ENCODE measurements at places on chromosomes 6 and 20. TPM values are rescaled to one million over a fixed set of nuclear protein-coding genes. Genes with fewer than 3 reads are reported as not detected.
A peak's percentile ranks its signal among the peaks of the same experiment; 100 is the strongest.

DNA sequence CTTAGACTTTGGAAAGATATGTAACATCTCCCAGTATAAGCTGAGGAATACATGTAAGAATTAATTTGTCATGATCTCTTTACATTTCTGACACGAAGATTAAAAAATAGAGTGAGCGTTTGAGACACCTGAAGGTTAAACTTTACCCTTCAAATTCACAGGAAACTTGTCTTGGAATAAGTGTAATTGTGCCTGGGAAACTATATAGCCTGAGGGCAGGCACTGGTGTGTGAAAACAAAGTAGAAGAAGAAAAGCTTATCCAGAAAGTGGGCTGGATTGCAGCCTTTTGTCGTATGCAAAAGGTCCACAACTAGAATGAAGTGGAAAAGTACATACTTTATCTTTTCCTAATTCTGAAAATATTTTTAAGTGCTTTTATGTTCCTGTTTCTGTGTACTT is 275.7 kb upstream of the TCF21 start:
- peaks cover 10% of the 10 kb centered on the region for H3K4me1 ChIP-seq
- H3K36me3 ChIP-seq = no peaks in the 10 kb centered on the region
- no peaks in the 10 kb centered on the region for H3K27me3 ChIP-seq
- no peak for DNase-seq

DNA sequence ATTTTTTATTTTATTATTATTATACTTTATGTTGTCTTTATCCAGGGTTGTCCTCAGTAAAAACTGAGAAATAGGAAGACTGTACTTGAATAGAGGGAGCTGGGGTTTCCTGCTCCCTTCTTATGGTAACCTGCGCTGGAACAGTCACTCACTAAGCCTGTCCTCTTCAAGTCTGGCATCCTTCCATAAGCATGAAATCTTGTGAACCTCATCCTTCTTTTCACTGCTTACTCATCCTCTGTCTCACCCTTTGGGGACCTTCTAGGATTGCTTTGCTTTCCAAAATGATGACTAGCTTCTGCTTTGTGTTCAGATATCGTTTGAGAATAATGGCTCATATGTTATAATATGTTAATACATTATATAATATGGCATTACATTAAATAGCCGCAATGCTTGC is 90.6 kb downstream of the C6orf118 start:
- H3K4me3 ChIP-seq = no peak overlapping the region
- no peak overlapping the region for H3K27ac ChIP-seq
- H3K27me3 ChIP-seq = no peaks in the 10 kb centered on the region
- no peaks in the 10 kb centered on the region for H3K36me3 ChIP-seq
- DNase-seq = no peak

GRCh38 chr20:32474967-32475811 is 109.9 kb downstream of the NOL4L start:
- H3K36me3 ChIP-seq = no peaks in the 10 kb centered on the region
- H3K4me1 ChIP-seq = peaks cover 54% of the 10 kb centered on the region
- peak overlapping the region; percentile 80 for H3K27ac ChIP-seq

Gene AKAP12
- total RNA-seq = 110 TPM

Gene MATN4
- total RNA-seq = 0.49 TPM

Gene TUBB1
- total RNA-seq = 6.6 TPM

Gene HSPA1L
- total RNA-seq = 1.9 TPM

Gene ENPP1
- total RNA-seq = 1.2 TPM

Gene HTR1B
- total RNA-seq = 0.64 TPM

Gene CCDC28A
- 30.8 TPM for total RNA-seq

DNA sequence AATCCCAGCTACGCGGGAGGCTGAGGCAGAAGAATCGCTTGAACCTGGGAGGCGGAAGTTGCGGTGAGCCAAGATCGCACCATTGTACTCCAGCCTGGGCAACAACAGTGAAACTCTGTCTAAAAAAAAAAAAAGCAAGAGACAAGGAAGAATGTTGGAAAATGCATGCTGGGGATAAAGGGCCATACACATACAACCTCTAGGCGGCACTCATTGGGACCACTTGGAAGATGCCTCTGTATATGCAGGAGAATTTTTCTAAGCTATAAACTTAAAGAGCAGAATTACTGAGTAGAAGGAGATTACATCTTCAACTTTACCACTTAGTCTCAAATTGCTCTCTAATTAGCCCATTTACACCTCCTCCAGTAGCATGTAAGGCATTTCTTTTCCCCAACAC is 42.8 kb downstream of the ZBTB9 start:
- no peaks in the 10 kb centered on the region for H3K36me3 ChIP-seq
- DNase-seq = no peak
- no peak overlapping the region for H3K4me3 ChIP-seq
- peaks cover 2% of the 10 kb centered on the region for H3K27me3 ChIP-seq

Gene PACRG
- total RNA-seq = 10.6 TPM

DNA sequence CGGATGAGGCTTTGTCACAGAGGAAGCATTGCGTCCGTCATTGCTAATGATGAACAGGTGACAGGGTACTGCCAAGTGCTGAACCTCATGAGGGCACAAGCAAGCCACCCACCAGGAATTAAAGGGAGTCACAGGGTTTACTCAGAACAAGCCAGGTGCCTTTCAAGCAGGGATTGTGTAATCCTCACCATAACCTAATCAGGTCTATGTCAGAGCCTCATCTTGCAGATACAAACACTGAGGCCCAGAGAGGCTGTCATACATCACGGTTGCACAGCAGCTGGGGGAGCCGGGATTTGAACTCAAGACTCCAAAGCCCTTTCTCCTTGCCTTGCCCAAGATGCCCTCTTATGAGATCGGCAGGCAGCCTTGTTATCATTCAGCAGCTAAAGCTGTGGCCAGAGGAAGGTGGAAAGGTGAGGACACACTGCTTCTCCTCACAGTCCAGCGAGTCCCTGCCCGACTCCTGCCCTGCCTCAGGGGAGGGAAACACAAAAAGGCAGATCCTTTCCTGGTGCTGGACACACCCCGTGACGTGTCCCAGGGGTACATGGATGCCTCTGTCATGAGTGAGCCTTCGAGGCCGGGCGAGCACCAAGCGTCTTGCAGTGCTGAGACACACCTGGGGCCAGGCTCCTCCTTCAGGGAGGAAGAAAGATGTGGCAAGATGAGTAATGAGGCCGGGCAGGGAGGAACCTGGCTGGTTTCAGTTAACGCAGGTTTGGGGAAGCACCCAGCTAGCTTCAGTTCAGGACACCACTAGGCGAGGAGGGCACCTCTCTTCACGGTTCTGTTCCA is 214.9 kb downstream of the LY86 start:
- no peak for DNase-seq
- H3K36me3 ChIP-seq = no peaks in the 10 kb centered on the region
- H3K27me3 ChIP-seq = no peaks in the 10 kb centered on the region
- H3K4me1 ChIP-seq = no peaks in the 10 kb centered on the region

Gene ACOT8
- total RNA-seq = 29.7 TPM

Gene KCNK16
- total RNA-seq = not detected

DNA sequence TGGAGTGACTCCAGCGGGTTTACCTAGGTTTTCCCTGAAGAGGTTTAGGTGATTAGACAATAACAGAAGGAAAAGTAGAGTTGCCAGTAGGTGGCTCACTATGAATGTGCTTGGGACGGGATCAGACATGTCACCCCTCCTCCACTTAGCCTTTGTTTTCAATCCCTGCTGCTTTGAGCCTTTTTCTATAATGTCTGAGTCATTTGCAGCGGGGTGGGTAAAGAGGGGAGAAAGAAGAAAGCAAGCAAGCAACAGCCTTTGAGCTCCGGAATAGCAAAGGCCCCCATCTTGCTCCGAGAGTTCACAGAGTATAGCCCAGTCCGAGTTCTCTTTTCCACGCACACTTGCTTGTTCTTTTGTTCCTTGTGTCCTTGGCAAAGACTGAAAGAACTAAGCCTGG is 129.1 kb downstream of the PACRG start:
- no peaks in the 10 kb centered on the region for H3K27me3 ChIP-seq
- H3K4me1 ChIP-seq = no peaks in the 10 kb centered on the region
- H3K4me3 ChIP-seq = no peak overlapping the region
- no peak overlapping the region for H3K27ac ChIP-seq

GRCh38 chr20:43983359-43983758 is 68.7 kb downstream of the TOX2 start:
- H3K27ac ChIP-seq = no peak overlapping the region
- H3K4me3 ChIP-seq = no peak overlapping the region
- DNase-seq = no peak

DNA sequence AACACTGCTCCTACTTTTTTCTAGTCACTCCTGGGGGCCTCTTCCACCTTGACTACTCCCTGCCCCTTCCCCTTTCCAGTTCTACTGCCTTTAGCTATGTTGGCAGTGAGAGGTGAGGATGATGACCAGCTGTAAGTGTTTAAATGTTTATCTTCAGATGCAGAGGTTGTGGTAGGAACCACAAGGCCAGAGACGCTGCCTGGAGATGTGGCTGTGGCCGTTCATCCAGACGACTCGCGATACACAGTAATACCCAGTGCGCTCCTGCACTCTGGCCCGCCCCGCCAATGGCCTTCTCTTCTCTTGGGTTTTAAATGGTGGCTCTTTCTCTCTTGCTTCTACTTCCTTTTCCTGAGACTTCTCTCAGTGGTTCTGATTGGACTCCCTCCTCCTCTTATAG is 4.6 kb downstream of the VARS2 start:
- H3K4me1 ChIP-seq = peaks cover 16% of the 10 kb centered on the region
- H3K27ac ChIP-seq = no peak overlapping the region
- DNase-seq = no peak
- no peak overlapping the region for H3K4me3 ChIP-seq

DNA sequence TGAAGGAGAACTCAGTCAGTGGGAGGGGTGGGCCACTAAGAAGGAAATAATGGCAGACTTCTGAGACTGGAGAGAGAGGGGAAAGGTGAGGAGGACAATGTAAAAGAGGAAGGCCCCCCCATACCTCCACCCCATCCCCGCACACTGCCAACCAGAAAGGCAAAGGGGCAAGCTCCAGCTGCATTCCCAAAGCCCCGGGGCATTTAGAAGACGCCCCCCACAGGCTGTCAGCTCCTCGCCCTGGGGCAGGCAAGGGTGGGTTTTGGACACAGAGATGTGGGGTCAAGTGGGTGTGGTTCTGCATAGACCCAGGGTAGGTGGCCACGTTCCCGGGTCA is 20.8 kb upstream of the SLC22A7 start:
- no peak overlapping the region for H3K4me3 ChIP-seq
- H3K4me1 ChIP-seq = peaks cover 22% of the 10 kb centered on the region
- no peak overlapping the region for H3K27ac ChIP-seq
- peaks cover 21% of the 10 kb centered on the region for H3K27me3 ChIP-seq
- no peaks in the 10 kb centered on the region for H3K36me3 ChIP-seq
- DNase-seq = no peak

Gene RBM39
- total RNA-seq = 230 TPM

DNA sequence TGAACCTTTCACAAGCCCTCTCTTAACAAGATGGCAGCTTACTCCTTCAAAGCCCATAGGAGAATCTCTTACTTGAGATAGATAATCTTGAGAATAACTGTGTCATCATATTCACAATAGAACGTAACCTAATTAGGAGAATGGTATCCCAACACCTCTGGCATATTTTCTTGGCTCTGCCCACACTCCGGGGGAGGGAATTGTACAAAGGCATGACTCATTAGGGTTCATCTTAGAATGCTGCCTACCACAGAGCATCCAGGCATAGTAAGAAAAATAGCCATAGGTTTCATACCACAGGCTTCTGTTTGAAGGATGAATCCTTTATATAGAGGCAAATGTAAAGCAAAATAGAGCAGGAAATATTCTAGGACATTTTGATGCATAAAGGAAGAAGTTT is 1100.6 kb upstream of the CITED2 start:
- H3K4me3 ChIP-seq = no peak overlapping the region
- no peak overlapping the region for H3K27ac ChIP-seq
- H3K4me1 ChIP-seq = no peaks in the 10 kb centered on the region

Gene KCNS1
- 2.0 TPM for total RNA-seq

GRCh38 chr20:58447511-58448391 is 58.7 kb downstream of the VAPB start:
- no peak overlapping the region for H3K4me3 ChIP-seq
- no peak overlapping the region for H3K27ac ChIP-seq
- DNase-seq = no peak
- peaks cover 12% of the 10 kb centered on the region for H3K36me3 ChIP-seq

Data from lung (tissue), 17 donors.